ENCODE measurements at places on chromosomes 13 and 19.

DNA sequence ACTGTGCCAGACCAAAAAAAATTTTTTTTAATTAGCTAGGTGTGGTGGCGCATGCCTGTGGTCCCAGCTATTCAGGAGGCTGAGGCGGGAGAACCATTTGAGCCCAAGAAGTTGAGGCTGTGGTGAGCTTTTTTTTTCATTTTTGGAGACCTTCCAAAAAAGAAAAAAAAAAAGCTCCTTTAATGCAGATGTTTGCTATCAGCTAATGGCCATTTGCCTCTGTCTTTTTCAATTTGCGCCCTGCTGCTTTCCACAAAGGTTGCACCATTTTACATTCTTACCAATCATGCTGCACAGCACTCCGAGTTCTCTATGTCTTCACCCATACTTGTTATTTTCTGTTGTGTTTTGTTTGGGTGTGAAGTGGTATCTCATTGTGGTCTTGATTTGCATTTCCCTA is 15.6 kb upstream of the SMARCA4 start:
- DNase-seq = no peak

GRCh38 chr19:18475004-18475453 is 37.1 kb upstream of the ISYNA1 start:
- DNase-seq = no peak

DNA sequence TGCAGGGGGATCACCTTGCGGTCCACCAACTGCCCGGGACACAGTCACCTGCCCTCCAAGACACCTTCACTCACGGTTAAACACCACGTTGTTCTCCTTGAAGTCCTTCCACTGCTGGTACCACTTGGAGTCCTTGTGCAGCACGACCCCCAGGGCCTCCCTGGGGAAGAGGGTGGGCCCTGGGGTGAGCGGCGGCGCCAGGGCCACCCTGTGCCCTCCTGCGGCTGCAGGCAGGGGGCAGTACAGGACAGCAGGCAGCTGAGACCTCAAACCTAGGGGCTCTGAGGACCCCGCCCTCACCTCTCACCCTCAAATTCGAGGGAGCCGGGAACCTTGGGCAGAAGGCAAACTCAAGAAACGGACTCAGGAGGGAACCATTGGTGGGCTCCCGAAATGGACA is 7.5 kb upstream of the CTXN1 start:
- no peak for DNase-seq

GRCh38 chr19:13807421-13808021 is 12.3 kb downstream of the ZSWIM4 start:
- no peak for DNase-seq

- DNase-seq = no peak
Observed at GRCh38 chr13:49740870-49741269, 49.6 kb upstream of the EBPL start.

DNA sequence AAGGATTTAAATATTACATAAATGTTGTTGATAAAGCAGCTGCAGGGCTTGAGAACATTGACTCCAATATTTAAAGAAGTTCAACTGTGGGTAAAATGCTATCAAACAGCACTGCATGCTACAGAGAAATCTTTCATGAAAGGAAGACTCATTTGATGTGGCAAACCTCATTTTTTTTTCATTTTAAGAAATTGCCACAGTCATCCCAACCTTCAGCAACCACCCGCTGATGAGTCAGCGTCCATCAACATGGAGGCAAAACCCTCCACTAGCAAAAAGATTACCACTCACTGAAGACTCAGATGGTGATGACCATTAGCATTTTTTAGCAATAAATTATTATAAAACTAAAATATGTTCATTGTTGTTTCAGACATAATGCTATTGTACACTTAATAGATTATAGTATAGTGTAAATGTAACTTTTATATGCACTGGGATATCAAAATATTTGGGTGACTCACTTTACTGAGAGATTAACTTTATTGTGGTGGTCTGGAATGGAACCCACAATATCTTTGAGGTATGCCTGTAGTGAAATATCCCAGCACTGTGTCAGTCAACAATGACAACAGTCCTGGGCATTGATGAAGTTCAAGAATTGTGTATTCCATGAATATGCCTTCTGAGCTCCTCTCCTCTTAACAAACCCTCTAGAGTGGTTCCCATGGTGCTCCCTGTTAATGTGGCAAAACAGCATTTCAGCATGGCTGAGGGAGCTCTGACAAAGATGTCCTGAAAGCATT is 52.4 kb upstream of the SOX21 start:
- no peak for DNase-seq

GRCh38 chr13:101714195-101714594 is 261.7 kb downstream of the ITGBL1 start:
- DNase-seq = no peak

DNA sequence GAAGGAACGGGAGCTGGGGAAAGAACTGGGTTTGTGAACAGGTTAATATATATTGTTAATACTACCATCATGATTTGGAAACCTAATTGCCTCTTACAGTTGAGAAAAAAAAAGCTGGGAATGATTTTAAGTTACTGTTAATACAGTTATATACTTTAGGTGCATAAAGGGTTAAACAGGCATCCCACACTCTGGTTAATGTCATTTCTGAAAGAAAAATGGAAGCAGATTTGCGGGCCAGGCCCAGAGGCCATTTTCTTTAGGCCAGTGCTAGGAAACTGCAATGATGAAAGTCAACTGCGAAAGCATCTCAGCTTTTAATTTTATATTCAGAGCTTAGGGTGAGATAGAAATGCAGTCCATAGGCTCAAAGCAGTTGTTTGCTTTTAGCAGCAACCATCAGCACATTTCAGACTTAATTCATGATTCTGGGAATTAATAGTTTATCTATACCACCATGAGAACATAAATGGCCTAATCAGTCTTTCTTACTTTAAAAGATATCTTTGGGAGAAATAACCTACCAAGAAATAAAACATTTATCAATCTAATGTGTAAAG is 592.8 kb downstream of the GPC6 start:
- DNase-seq = no peak

DNA sequence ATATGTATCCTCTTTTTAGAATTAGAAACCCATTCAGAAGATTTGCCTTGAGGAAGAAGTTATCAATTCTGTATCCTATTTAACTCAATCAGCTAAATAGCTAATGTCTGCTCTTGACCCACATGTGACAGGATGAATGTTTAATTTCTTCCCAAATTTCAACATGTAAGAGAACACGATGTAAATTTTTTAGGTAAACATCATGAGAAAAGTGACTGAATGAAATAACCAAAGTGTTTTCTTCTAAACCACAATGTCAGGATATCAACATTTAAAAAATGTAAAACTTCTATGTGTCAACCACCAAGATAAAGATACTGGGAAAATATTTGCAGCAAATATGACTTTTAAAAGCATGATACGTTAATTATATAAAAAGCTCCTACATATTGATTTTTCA is 302.4 kb downstream of the DCT start:
- DNase-seq = no peak

- no peak for DNase-seq
Observed at GRCh38 chr13:30017880-30018279, 167.5 kb upstream of the UBL3 start.

DNA sequence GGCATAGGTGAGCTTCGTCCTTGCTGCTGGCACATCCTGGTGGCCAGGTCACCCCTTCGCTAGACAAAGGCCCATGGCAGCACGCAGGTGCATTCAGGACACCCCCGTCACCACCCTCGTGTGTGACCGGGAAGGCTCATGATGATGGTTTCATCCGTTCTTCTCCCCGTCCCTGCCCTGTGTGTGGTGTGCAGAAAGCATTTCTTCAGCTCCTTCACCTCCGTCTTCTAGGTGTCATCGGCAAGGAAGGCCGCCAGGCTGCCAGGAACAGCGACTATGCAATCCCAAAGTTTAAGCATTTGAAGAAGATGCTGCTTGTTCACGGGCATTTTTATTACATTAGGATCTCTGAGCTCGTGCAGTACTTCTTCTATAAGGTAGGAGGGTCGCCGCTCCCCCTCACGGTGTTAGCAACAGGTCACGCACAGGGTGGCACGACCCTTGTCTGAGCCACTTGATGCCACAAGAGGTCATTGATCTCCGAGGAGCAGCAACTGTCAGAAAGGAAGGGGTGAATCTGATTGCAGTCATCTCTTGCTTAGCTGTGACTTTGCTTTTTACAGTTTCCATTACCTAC is 111.0 kb upstream of the MCF2L start:
- DNase-seq = no peak

DNA sequence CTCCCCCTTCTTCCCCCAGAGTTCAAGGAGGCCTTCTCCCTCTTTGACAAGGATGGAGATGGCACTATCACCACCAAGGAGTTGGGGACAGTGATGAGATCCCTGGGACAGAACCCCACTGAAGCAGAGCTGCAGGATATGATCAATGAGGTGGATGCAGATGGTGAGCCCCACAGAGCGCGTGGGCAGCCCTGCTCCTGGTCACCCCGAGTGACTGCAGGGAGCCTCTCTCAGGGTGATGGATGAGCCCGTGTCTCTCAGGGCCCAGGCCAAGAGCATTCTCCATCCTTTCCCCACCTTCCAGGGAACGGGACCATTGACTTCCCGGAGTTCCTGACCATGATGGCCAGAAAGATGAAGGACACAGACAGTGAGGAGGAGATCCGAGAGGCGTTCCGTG is 7.0 kb downstream of the CALM3 start:
- no peak for DNase-seq

DNA sequence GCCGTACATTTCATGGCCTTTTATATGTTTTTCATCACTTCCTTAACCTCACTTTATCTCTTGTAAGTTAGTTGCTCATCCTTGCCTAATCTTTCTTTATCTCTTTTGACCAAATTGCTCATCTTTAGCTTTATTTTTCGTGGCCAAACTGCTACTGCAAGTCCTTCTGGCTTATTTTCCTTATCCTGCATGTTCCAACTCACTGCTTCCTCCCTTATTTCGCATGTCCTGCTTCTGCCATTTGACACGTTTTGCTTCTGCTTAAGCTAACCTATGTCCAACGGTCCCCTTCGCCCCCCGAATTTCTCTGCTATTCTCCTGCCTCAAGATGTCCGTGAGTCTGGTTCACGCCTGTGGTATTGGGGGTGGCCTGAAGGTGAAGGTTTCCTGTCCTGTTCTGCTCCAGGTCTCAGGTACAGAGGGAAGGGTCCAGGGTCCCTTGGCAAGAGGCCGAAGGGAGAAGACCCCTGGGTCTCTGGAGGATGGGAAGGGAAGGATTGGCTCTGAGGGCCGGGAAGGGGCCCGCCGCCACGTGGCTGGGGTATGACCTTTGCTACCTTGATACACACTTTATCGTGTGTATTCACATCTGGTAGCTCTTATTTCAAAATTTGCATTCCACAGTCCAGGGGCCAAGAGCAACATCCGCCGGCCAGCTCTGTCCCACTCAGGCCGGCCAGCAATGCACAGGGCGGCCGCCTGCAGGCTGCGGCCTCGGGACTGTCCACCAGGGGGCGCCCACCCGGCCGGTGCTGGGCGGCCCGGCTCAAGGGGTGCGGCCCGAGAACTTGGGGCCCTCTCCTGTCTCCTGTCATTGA is 2.9 kb upstream of the C19orf85 start:
- no peak for DNase-seq

- no peak for DNase-seq
Observed at GRCh38 chr19:45423033-45423588, 606 bp downstream of the ERCC1 start.

DNA sequence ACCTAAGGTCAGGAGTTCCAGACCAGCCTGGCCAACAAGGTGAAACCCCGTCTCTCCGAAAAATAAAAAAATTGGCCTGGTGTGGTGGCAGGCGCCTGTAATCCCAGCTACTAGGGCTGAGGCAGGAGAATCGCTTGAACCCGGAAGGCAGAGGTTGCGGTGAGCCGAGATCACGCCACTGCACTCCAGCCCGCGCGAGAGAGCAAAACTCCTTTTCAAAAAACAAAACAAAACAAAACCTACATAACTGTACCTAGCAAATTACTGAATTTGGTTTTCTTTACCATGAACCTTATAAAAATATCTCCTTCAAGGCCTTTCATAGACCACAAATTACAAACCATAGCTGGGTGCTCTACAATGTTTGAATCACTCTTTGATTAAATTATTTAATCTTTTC is 760 bp downstream of the ZNF91 start:
- no peak for DNase-seq

- no peak for DNase-seq
Observed at GRCh38 chr13:77919246-77919920, 752 bp upstream of the EDNRB start.

DNA sequence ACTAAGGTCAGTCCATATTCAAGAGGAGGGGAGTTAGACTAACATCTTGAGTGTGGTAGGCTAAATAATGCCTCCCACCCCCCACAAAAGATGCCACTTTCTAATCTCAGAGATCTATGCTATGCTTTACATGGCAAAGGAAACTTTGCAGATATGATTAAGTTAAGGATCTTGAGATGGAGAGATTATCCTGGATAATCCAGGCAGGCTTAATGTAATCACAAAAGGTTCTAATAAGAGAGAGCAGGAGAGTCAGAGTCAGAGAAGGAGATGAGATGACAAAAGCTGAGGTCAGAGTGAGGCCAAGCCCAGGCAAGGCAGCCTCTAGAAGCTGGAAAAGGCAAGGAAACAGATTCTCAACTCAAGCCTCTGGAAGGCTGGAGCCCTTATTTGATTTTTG is 1011.6 kb downstream of the PCDH9 start:
- no peak for DNase-seq

GRCh38 chr13:49980266-49980665 is 16.6 kb upstream of the TRIM13 start:
- DNase-seq = no peak

DNA sequence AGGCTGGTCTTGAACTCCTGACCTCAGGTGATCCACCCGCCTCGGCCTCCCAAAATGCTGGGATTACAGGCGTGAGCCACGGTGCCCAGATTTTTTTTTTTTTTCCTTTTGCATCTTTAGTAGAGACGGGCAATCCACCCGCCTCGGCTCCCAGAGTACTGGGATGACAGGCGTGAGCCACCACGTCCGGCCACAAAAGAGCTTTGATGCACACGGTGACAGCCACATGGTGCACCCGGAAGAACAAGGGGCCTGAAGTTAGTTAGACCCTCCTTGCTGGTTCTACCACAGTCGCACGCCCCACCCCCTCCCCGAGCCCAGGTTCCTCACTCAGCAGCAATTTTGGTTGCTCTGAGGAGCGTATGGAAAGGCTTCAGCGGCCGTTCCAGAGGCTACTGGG is 54.2 kb upstream of the USE1 start:
- no peak for DNase-seq

DNA sequence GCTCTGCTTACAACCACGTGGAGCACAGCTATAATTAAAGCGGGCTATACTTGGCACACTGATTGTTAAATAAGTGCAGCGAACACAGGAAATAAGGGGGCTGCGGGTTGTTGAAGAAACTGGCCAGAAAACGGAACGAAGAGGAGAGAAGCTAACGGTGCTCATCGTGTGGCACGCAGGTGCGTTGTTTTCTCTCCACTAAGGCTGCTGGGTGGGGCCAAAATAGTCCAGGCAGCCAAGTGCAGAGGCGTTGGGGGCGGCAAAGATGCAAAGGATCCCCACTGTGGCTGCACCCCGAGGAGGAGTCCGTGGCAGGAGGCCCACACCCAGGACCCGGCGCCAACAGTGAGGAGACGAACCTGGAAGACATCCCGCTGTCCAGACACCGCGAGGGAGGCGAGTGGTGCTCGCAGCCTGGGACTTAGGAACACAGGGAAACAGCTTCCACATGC is 8.1 kb upstream of the ARL11 start:
- DNase-seq = no peak

Measured in fibroblast of skin of left biceps (primary cell).